ACHN (cell line): ENCODE measurements at places on chromosomes 12 and 14.

- no peak for DNase-seq
These were observed 1292.2 kb upstream of the TMEM132C start for GRCh38 chr12:126974779-126975178.

DNA sequence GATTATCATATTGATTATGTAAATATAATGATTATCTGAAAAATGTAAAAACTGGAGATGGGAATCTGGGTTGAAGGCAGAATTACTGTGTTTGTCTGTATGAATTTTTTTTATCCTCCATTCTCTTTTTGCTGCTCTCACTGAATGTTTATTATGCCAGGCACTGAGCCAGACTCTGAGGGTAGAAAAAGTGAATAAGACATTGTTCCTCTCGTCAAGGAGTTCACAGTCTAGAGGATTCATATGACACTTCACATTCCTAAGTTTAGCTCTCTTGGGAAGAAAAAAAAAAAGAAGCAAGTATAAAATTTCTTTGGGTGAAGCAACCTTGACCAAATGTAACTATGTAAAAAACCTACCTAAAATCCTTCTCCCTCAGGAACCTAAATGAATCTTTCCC, 120.9 kb upstream of the LMO3 start:
- DNase-seq = no peak

- DNase-seq = no peak
These were observed 194.8 kb downstream of the SLC41A2 start for GRCh38 chr12:104763168-104763805.

DNA sequence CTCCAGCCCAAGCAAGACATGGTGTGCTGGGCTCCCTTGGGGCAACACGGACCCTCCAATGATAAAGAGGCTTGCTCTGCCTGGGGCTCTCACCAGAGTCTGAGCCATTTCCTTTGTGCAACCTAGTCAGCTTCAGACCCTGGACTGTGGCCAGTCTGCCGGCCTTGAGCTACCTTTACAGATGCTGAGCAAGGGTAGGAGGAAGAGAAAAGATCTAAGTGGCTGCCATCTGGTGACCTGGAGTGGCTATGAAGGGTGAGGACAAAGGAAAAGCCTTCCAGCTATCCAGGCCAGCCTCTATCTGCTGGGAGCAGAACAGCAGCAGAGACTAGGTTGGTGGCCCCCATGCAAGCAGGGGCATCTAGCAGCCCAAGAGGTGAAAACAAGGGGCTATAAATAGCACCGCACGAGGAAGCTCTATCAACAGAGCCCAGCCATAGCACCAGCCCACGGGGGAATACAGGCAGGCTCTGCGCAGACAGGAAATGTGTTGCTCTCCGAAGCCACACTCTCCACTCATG, 230.1 kb downstream of the FOXN3 start:
- DNase-seq = no peak

DNA sequence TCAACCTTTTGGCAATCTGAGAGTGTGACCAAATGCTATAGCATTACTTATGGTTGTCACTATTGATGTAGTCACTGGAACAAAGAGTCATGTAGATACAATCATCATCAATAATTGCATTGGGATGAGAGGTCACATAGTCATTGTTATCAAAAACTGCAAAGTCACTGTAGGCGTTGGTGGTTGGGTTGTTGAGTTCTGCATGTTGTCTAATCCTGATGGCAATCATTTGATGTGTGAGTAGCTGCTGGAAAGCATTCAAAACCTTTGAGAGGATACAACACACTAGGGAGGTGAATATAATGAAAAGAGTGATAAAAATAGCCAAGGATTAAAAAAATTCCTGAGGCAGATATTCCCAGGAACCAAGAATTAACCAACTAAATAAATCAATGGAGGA, 214.7 kb upstream of the SYT10 start:
- DNase-seq = no peak

- DNase-seq = no peak
These were observed 16.0 kb downstream of the NKX2-1 start for GRCh38 chr14:36503771-36504741.

- peak; percentile 84 for DNase-seq
These were observed 1182.7 kb downstream of the AACS start for GRCh38 chr12:126247936-126248335.

- DNase-seq = no peak
These were observed 158.0 kb downstream of the RIMBP2 start for GRCh38 chr12:130557886-130558765.

DNA sequence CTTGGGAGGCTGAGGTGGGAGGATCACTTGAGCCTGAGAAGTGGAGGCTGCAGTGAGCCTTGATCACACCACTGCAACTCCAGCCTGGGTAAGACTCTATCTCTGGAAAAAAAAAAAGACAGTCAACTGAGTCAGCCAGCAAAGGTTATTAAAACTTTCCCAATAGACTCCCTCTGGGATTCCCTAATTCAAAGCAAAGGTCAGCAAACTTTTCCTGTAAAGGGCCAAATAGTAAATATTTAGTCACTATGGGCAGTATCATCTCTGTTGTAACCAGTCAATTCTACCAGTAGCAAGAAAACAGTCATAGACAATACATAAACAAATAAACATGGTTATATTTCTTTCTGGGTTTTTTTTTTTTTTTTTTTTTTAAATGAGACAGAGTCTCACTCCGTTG, 122.5 kb downstream of the IPO8 start:
- DNase-seq = no peak

DNA sequence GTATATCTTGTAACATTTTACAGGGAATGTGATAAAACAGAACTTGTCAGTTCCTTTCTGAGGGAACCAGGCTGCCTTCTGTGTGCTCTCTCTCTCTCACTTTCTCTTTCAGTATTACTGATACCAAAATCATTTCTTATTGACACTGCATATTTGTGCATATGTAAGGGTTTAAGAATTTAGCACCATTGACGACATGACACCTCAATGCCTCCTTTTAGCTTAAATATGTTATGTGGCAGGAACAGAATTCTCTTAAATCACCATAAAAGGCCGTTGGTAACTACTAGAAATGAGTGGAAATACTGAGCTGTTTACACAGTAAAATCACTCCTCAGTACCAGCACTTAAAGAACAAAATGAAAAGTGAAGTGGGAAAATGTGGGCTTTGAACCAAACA, 457.7 kb upstream of the SYT1 start:
- no peak for DNase-seq

GRCh38 chr12:2094597-2094996, 41.8 kb downstream of the CACNA1C start:
- no peak for DNase-seq

DNA sequence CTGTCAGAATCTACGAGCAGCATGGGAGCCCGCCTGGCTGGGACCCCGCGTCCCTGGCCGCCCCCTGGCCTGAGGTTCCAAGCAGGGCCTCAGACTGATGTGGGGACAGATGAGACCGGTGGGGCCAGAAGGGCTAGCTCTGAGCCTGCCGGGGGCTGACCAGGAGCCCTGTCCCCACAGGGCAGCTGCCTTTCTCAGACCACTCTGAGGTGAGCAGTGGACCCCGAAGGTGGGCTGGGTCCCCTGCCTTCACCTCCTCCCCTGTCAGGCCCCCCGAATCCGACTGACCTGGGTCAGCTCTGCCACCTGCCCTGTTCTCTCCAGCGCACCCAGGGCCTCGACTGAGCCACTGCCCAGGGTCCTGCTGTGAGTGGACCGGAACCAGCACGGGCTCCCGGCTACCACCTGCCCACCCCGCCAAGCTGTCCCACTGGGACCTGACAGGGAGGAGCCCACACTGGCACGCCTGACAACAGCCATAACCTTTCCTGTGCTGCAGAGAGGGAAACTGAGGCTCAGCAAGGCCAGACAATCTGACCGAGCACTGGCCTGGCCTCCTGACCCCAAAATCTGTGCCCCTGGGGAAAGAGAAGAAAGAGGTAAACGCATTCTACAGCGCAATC, 29.7 kb upstream of the TMEM179 start:
- DNase-seq = no peak

GRCh38 chr14:96589577-96589976, 87.4 kb downstream of the PAPOLA start:
- DNase-seq = no peak

DNA sequence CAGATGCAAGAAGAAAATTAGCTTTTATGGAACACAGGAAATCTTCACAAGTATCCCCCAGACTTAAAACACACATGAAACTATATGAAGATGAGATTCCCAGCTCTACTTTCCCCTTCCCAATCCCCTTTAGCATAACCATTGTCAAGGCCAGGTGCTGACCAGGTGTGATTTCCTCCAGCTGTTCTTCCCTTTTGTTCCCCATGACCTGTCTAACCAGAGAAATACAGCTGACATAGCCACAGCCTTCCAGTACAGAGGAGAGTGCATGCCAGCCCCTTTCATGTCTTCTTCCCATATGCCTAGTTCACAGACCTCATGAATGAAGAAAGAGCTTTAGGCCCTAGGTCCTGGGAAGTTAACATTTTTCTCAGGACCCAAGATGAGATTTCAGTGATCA, 43.5 kb upstream of the FKBP4 start:
- no peak for DNase-seq

DNA sequence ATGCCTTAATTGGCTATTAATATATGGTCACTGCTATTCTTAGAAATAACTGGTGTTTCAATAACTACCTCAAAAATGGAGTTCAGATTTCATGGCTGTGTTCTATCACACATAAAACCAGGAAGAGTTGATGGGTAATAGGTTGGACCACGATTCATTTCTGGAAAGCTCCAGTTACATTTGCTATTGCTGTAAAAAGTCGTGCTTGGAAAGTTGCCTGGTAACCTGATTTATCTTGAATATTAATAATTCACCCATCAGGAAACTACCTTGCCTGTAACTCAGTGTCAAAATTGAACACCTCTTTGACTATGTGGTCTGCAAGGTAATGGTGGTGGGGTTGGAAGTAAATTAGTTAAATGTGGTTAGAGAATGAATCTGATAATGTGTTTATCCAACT, 104.7 kb upstream of the IFNG-AS1 start:
- no peak for DNase-seq

- DNase-seq = no peak
These were observed 35.2 kb downstream of the ZFP36L1 start for GRCh38 chr14:68757618-68758081.

DNA sequence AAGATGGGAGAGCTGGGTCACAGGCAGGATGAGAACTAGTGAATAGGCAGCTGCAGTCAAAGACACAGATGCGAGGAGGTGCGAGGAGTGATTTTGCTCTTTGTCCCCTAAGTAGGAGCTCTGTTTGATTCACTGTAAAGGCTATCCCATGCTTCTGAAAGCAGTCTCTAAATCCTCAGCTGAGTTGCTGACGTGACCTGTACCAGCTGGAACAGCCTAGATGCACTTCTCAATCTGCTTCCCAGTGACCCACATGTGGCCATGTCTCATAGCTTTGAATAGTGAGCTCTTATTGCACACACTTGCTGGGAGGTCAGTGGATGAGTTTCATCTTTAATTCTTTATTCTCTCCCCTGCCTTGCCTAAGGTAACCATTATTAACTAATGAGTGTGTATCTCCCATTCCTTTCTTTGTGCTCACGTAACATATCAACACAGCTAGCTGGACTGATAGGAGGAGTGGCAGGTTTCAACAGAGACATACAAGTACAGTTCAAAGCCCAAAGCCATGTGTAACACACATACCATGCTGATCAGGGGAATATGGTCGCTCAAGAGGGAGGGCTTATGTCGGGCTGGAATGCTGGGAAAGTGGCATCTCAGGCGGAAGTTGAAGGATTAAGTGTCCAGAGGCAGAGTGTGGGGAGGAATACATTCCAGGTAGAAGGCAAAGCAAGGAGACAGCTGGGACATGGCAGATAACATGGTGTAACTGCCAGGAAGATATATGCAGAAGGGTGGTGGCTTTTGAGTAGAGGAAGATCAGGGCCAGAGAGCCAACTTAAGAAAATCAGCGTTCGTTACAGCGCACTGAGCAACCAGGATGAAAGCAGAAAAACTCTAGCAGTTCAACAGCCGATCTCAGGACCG, 15.4 kb upstream of the YY1 start:
- DNase-seq = no peak

GRCh38 chr12:76083246-76083903, 1.1 kb downstream of the NAP1L1 start:
- DNase-seq = no peak

DNA sequence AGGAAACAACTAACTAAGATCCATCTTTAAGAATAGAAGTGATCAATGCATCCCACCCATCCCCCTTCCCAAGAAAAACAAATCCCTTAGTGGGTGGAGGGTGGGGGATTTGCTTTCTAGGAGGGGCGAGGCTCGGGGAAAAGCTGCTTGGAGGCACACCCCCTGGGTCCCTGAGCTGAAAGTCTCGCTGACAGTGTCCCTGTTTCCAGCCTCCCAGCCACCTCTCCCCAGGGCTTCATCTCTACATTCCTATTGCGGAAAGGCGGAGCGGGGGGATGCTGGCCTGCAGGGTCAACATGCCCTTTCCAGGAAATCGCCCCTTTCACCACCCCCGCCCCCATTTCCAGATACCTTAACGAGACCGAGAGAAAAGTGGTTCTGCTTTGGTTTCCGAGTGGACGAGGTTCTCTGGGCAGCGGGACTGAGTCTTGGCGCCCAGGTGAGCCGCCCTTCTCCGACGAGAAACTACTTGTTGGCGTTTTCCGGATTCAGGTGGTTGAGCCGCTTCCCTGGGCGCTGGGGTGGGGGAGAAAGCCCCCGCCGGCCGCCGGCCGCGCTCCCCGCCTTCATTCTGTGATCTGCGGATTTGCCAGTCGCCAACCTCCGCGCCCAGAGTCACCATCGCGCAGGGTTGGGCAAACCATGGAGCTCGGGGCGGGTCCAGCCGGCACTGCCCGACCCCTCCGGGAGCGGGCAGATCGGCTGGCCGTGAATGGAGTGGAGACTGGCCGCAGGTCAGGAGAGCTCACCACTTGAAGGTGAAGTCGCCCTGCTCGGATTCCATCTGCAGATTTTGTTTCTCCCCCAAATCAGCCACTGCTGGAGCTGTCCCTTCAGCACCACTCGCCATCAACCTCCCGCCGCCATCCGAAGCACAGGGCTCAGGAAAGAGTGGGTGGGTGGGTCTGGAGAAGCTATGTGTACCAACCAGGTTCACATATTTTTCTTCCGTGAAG, 505 bp downstream of the KCNC2 start:
- peak; percentile 65 for DNase-seq

- peak; percentile 43 for DNase-seq
These were observed 97.5 kb downstream of the CRACR2A start for GRCh38 chr12:3655328-3655900.

DNA sequence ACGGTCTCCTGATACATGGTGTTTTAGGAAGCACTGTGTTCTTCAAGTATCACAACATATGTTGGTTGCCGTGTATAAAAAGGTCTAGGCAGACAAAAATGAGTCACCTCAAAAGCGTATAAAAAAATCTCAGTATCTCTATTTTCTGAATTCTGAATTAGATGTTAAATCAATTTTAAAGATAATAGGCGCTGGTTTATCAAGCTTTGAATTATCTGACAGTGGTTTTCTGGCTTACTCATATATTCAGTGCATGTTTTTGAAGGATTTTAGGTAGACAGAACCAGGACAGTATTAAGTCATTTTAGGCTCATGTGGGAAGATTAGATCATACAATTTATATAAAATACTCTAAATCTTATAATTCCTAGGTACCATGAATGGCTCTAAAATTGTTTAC, 110.8 kb downstream of the TMTC2 start:
- no peak for DNase-seq
